Panc1 (cell line): ENCODE measurements at places on chromosomes 13 and 19. TPM values are rescaled to one million over a fixed set of nuclear protein-coding genes. Genes with fewer than 3 reads are reported as not detected.

DNA sequence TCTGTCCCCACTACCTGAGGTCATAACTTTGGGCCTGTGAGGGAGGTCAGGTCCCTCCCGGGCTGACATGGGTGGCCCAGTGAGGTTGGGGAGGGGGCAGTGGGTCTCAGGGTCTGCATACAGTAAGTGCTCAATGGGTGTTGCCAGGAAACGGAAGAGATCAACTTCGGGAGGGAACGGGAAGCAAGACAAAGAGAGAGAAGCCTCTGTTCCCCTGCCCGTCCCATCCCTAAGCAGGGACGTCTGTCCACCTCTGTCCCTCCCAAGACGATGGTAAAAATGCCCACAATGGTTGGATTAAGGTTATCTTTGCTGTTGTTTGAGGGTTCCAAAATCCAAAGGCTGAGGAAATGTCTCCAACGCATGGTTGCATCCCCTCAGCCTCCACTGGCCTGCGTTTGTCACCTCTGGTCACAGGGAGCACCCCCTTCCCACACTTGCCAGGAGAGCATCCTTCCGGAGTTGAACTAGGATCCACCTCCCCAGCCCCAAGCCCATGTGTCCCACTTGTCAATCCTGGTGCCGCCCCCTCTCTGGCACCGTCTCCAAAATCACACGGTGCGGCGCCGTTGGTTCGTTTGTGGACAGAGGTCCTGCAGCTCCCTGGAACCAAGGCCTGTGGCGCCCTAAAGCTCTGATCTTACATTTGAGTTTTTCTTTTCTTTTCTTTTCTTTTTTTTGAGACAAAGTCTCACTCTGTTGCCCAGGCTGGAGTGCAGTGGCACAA is 774 bp upstream of the HOMER3 start:
- DNase-seq: no peak

JAK3 gene
- total RNA-seq: 2.1 TPM

ZSCAN1 gene
- total RNA-seq: not detected

DMKN gene
- 5.6 TPM for total RNA-seq

ZNF563 gene
- 2.2 TPM for total RNA-seq

DNA sequence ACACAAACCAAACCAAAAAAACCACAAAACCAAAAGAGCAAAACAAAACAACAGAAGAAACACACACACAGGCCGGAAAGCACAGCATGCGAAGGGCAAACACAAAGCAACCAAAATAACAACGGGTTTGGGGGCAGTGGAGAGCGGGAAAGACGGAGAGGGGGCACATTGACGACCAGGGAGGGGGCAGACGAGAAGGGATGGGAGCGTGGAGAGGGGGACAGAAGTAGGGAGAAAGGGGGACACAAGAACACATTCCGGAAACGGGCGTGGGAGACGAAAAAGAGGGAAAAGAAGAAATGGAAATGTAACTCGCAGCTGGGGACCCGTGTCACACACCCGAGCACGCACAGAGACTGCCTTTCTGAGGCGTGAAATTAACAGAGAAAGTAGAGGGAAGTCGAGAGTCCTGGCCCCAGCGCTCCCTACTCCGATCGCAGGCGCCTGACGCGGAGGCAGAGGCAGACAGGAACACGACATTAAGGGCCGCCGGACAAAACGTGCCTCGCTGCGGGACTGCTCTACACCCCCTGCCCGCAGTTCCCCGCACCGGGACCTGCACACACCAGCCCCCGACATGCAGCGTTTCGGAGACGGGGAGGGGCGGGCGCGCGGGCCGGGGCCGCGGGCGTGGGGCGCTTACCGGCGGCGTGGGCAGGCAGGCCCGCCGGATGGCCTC is 652 bp downstream of the POU4F1 start:
- no peak for DNase-seq

ERVV-1 gene
- total RNA-seq: not detected

GRCh38 chr19:48123907-48124651 is 13.5 kb upstream of the PLA2G4C start:
- DNase-seq: no peak

GRCh38 chr13:41111454-41111853 is 21.1 kb downstream of the KBTBD6 start:
- no peak for DNase-seq

TMEM91 gene
- 4.4 TPM for total RNA-seq

DNA sequence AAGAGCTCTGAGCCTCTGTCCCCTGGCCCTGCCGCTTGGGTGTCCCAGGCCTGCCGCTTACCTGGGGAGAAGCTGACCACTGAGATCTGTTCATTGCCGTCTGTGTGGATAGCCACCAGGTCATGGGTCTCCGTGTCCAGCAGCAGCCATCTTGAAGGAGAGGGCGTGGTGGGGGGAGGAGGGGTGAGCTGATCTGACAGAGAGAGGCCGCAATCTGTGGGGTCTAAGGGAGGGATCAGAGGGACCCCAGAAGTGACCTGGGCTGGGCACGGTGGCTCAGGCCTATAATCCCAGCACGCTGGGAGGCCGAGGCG is 14.6 kb upstream of the GPR4 start:
- no peak for DNase-seq

ZNF492 gene
- total RNA-seq: not detected

DNA sequence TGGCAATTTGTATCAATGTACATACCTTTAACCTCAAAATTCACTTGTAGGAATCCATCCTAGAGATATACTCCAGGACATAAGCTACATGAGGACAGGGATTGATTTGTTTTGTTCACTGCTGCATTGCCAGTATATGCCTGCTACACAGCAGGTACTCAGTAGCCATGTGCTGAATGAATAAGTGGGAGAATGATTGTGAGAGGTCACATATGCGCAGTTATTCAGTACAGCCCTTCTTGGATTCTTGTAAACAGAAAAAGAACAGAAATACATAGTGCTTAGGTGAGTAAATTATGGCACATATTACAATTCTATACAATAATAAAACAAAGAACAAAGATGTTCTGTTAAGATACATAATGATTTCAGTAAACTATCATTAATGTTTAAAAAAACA is 133.3 kb downstream of the RNF17 start:
- DNase-seq: no peak

MBD3L3 gene
- not detected for total RNA-seq

DNA sequence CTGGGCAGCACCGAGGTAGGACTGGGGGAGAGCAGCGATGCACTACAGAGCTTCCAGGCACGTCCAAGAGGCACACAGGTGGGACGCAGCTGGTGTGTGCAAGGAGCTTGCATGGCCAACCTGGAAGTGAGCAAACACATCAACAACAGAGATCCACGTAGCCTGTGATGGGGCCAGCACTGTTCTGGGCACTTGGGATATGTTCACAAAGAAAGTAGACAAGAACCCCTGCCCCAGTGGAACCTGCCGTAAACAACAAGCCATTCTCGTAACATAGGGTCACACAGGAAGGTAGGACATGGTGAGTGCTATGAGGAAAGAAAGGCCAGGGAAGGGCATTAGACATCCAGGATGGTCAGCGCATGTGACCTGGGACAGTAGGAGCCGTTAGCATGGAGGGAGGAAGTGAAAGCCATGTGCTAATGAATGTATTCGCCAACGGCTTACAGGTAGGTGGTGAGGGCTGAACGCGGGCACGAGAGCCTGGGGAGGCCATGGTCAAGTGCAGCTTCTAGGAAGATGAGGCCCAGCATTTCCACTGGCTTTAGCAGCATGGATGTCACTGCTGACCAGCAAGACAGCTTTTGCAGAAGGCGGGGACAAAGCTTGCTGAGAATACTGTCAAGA is 105.5 kb downstream of the TEX26 start:
- no peak for DNase-seq

- DNase-seq: no peak
Observed at GRCh38 chr19:1657746-1658145, 5.3 kb upstream of the TCF3 start.

- no peak for DNase-seq
Observed at GRCh38 chr13:77508959-77509620, 26.4 kb upstream of the SCEL start.

CEACAM5 gene
- total RNA-seq: 0.51 TPM

LIM2 gene
- total RNA-seq: not detected

DNA sequence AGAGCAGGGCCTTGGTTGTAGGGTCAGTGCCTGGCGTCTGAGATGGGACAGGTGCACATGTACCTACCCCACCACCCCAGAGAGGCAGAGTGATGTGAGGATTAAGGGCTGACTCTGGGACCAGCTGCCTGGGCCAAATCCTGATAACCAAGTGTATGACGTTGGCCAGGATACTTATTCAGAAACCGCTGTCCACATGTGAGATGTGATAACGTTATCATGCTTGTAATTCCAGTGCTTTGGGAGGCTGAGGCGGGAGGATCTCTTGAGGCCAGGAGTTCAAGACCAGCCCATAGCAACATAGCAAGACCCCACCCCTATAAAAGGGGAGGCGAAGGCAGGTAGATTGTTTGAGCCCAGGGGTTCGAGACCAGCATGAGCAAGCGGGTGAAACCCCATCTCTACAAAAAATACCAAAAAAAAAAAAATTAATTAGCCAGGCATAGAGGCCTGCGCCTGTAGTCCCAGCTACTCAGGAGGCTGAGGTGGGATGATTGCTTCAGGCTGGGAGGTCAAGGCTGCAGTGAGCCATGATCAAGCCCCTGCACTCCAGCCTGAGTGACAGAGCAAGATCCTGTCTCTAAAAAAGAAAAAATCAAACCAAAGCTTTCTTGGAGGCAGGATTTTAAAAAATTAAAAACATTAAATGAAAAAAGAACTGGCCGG is 10.0 kb downstream of the ADGRE5 start:
- DNase-seq: no peak

GPR12 gene
- not detected for total RNA-seq

- DNase-seq: no peak
Observed at GRCh38 chr19:45361608-45362007, 8.8 kb downstream of the ERCC2 start.

DNA sequence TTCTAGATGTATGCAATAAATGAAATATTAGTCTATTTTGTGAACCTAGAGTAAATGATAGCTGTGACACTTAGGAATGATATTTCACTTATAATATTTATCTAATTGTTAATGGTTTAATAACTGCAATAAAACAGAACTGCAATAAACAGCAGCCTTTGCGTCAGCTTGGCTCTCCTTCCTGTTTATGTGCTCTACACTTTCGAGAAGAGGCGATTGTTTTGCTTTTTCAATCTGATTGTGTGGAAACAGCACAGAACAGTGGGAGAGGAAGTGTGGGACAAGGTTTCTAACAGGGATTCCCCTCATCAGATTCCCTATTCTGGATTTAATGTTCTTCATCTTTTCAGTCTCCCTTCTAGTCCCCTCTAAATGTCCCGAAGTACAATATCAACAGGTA is 17.3 kb upstream of the TRPC4 start:
- DNase-seq: no peak

- DNase-seq: no peak
Observed at GRCh38 chr13:20492641-20493040, 33.0 kb downstream of the CRYL1 start.

GRCh38 chr19:40616178-40616577 is 15.0 kb downstream of the LTBP4 start:
- no peak for DNase-seq

GRCh38 chr13:45950386-45951000 is 98.9 kb upstream of the SIAH3 start:
- DNase-seq: no peak

- DNase-seq: no peak
Observed at GRCh38 chr13:111047326-111047725, 67.8 kb upstream of the ARHGEF7 start.

GRCh38 chr13:83761631-83762030 is 120.6 kb downstream of the SLITRK1 start:
- no peak for DNase-seq

DNA sequence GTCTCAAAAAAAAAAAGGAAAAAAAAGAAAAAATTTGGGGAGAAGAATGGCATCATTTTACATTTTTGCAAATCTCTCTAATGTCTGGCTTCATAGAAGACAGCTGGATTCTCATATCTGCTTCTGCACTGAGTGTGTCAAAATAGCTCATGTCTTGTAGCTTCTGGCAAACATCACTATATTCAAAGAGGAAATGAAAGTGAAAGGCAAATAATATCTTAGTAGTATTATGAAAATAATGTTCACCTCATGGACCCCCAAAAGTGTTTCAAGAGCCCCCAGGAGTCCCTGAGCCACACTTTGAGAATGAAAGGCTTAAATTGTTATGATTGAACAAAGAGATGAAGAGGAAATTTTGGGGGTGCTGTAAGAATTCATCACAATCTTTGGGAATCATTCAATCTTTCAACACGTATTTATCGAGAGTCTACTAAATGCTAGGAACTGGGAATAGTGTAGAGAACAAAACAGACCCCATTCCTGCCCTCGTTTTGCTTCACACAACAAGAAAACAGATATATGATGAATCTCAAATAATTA is 1.2 kb upstream of the SLC6A16 start:
- DNase-seq: no peak

- DNase-seq: no peak
Observed at GRCh38 chr13:98738213-98738612, 14.3 kb downstream of the SLC15A1 start.

DNA sequence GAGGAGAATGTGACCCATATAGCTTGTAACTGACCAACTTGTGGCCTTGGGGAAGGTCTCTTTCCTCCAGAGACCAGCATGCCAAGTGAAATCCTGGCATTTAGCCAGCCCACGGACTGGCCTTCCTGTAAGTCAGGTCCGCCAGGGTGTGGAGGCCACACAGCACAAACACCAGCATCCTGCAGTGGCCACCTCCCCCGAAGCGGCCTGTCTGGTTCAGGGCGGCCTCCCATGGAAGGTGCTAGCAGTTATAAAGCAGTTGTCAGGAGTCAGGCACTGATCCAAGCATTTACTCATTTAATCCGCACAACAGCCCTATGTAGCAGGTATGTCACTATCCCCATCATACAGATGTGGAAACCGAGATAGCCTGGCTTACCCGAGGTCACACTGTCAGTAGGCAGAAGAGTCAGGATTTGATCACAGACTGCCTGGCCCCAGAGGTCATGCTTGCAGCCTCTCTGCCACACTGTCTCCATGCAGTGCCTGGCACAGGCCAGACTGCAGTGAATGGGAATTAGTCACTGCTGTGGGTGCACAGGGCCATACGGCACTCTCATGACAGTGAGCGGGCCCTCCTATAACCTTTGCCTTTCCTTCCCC is 36.7 kb downstream of the CAPN12 start:
- no peak for DNase-seq

DNA sequence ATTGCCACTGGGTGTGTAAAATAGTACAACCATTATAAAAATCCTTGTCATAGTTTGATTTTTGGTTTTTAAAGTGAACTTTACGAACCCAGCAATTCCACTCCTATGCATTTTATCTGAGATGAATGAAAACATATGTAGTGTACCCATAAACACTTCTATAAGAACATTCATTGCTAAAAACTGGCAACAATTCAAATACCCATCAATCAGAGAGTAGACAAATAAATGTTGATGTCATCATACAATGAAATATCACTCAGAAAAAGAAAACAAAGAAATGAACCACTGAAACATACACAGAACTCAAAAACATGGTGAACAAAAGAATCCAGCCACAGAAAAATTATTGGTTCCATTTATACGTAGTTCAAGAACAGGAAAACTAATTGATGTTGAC is 202.3 kb downstream of the ABCC4 start:
- no peak for DNase-seq
